T follicular helper cell (primary cell): ENCODE measurements at places on chromosomes 2 and 18.

GRCh38 chr18:55641486-55641885 lies 53.5 kb upstream of the TCF4 start:
- DNase-seq, result no peak

GRCh38 chr2:171923206-171923605 lies 945 bp downstream of the HAT1 start:
- DNase-seq, result no peak

DNA sequence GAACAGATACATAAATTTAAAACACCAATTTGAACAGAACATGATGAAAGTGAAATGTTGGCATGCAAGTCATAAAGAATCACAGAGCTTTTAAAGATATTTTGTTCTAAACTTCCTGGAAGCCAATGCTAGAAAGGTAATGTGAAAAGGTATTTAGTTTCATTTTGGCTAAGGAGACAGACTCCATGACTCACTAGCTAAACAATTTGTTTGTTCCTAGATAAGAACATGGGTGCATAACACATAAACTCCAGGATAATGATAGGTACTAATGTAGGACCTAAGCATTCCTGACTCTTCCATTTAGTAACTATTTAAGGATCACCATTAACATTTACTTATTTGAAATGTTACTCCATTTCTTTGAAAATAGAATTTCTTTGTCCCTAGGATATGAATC lies 292.5 kb upstream of the CNTNAP5 start:
- DNase-seq, result no peak

DNA sequence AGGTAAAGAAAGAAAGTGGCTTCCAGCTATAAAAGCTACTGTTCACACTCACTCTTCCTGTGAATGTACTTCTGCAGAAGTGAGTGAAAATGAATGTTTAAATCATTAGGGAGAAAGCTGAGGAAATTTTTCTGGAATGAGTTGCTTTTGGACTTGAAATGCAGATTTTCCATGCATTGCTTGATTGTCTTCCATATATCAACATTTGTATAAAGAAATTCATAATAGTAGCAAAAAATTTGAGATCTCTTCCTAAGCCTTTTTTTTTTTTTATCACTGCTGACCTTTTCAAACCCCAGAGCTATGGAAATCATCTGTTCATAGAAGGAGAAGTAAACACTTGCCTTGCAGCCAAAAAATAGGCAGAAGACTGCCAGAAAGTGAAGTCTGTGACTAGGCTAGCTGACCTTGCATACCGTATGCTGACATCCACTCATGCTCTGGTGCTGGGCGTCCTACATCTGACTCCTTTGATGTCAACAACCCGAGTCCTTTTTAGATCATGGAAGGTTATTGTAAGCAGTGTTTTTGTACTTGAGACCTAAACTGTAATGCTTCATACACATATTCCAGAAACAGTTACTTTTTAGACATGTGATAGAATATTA lies 154.5 kb upstream of the RASGRP3 start:
- no peak for DNase-seq

DNA sequence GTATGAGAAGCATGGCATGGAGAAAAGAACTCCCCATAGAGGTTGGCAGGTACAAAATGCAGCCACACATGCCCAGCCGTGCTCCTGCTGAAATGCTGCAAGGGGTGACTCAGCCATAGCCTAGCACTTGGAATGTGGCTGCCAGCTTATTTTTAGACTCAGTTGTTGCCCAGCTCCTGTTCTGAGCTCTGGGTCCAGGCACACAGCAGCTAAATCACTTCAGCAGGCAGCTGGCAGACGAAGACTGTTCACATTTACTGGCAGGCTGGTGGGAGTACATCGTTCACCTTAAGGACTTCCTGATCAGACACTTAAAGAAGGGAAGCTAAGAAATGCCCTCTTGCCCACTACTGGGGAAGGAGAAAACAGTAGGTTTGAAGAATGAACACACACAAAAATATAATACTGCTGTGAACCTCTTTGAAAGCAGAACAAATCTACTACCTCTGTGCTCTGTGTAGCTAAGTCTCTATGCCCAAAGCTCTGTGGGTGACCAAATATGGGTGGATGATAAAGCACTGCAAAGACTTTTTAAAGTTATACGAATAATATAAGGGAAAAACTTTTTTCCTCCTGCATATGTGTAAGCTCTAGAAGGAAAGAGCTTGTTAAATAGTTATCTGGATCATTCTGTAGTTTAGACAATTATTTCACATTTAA lies 146.1 kb downstream of the LNPK start:
- DNase-seq, result no peak

DNA sequence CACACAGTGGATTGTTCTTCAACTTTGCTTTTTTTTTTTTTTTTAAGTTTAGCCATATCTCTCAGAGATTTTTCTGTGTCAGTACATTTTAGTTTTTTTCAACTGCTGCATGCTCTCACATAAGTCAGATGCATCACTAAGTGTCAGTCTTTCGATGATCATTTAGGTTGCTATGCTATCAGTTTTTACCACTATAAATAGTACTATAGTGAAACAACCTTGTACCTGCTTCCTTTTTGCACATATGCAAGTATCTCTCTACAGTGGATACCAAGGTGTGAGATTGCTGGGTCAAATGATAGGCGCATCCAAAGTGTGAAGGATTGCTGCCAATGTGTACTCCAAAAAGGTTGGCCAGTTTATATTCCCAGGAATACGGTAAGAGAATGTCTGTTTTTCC lies 33.5 kb upstream of the MAP4K3 start:
- no peak for DNase-seq

- no peak for DNase-seq
These were observed 81.0 kb downstream of the NDUFA10 start for GRCh38 chr2:239943991-239944631.

- no peak for DNase-seq
These were observed 1.8 kb downstream of the STRN start for GRCh38 chr2:36964496-36965058.

- DNase-seq, result no peak
These were observed at the start of gene NCK2 for GRCh38 chr2:105744909-105745853. Gene NCK2 (plus strand): TSS chr2:105744912. CDS start chr2:105855064, 110,152 bp downstream.

- DNase-seq, result no peak
These were observed 113.3 kb downstream of the KIAA1328 start for GRCh38 chr18:36942264-36942663.

DNA sequence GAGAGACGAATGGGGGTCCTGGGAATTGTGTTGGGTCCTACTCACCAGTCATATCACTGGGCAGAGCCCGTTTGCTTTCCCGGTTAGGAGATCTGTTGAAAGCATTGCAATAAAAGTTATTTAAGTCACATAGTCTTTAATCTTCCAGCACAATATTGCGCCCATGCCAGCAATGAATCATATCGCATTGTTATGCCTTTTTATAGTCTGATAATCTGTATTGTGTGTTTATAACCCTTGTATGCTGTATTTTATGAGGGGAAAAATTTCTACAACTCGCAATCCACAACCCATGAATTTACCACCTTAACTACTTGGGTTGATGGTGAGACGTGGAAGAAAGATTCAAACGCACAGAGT lies 211.9 kb upstream of the SMIM21 start:
- DNase-seq, result no peak

- no peak for DNase-seq
These were observed 168.3 kb downstream of the NR4A2 start for GRCh38 chr2:156164091-156164720.

DNA sequence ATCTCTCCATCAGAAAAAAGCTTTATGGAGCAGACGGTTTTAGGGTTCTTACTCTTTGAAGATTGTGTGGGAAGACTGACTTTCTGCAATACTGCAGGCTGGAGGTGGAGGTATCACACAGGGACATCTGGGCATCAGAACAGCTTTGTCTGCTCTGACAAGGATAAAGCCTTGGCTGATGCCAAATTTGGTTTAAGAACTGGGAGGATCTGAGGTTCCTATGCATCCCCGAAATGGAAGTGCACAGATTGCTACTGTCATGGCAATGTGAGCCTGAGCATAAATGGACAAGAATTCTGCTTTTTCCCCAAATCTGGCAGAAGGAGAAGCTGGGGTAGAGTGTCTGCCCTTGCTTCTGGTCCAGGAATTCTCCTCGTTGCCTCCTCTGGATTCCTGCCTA lies 424.3 kb downstream of the SLC4A3 start:
- no peak for DNase-seq

DNA sequence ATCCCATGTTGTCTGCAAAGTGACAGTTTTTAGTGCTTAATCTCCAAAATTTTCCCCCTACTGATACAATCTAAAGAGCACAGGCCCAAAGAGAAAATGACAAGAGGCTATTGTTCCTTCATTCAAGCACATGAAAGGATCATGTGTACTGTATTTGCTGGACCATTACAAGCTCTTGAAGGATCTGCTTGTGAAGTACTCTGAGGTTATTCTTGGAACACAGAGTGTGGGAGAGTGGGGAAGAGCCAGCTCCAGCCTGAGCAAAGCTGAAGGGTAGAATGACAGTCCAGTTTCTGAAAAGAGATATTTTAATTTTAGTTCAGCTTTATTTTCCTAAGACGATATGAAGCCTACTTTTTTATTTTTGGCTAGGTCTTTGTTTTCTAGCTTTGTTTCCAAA lies 112.2 kb downstream of the GALNT3 start:
- DNase-seq, result no peak

GRCh38 chr2:227415538-227416424 lies 28.0 kb upstream of the SCYGR1 start:
- DNase-seq, result no peak

GRCh38 chr2:44510246-44510645 lies 148.5 kb downstream of the CAMKMT start:
- DNase-seq, result no peak

GRCh38 chr2:231680992-231681852 lies 27.1 kb upstream of the PTMA start:
- DNase-seq, result no peak

DNA sequence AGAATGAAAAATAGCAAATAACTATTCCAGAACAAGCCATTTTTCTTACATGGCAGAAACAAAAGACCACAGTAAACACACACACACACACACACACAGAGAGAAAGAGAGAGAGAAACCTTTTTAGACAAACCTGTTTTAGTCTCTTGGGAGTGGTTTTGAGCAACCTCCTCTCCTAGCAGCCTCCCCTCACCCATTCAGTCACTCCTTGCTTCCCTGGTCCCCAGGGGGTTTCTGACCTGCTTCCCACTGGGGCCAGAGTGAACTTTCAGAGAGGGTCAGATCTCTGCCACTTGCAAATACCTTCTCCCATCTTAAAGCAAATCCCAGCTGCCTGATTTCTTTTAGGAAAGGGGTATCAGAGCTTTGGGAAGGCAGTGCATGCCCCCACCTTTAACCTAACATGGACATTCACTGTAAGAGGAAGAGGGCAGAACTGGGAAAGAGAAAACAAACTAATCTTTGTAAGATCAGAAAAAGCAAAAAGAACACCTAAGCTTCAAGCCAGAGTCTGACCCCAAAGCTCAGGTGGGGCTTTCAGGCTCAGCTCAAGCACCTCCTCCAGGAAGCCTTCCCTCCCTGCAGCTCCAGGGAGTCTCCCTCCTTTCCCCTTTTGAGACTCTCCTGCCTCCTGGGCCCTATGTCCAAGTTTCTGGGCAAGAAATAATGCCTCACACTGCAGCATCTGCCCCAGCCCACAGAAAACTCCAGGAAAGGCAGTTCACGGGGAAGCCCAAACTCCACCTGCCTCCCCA lies 2.7 kb downstream of the SDC1 start:
- no peak for DNase-seq

GRCh38 chr2:8984157-8984556 lies 19.3 kb downstream of the MBOAT2 start:
- no peak for DNase-seq

DNA sequence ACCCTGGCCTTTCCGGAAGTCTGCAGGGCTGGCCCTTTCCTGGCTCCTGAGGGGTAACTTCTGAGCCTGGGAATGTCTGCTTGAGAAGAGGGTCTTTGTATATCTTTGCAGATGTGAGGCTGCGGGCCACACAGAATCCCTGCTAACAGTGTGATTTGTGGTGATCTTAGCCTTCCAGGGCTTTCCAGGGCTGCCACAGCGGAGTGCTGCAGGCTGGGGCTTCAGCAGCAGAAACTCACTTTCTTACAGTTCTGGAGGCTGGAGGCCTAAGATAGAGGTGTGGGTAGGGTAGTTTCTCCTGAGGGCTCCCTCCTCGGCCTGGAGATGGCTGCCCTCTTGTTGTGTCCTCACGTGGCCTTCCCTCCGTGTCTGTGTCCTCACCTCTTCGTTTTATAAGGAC lies 294.7 kb upstream of the HS6ST1 start:
- no peak for DNase-seq

GRCh38 chr2:75569546-75569945 lies 8.8 kb upstream of the EVA1A start:
- no peak for DNase-seq

- DNase-seq, result no peak
These were observed 201.5 kb downstream of the LPIN1 start for GRCh38 chr2:11947956-11948355.

- DNase-seq, result no peak
These were observed 308.0 kb upstream of the PIK3C3 start for GRCh38 chr18:41646915-41647620.
